ENCODE measurements at places on chromosomes 2 and 18.

GRCh38 chr18:3380384-3380961 lies 69.5 kb upstream of the TGIF1 start:
- DNase-seq = no peak

- DNase-seq = no peak
These were observed 11.5 kb upstream of the RTN4 start for GRCh38 chr2:55061523-55062344.

DNA sequence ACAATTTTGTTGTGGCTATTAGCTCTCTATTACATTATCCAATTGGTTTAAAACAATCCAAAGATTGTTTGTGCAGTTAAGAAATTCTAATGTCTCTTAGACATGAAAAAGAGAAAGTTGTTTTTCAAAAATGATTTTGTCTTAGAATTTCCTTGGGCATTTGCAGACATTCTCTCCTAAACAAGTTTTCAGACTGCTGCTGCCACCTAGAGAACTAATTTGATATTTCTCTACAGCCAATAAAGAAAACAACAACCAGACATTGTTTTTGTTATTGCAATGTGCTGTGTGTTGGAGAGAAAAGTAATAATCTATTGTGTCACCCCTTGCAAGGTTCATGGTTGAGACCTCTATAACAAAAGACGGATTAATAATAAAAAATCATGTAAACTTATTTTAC lies 119.0 kb upstream of the SYT4 start:
- DNase-seq = no peak

- DNase-seq = no peak
These were observed 52.2 kb downstream of the EML6 start for GRCh38 chr2:54775710-54776109.

- no peak for DNase-seq
These were observed 41.4 kb upstream of the NABP1 start for GRCh38 chr2:191636586-191636985.
